ENCODE measurements at places on chromosomes 7 and 10. TPM values are rescaled to one million over a fixed set of nuclear protein-coding genes. Genes with fewer than 3 reads are reported as not detected.

The ADIRF gene
- 66.6 TPM for total RNA-seq

The GALNT11 gene
- total RNA-seq = 70.3 TPM

The GTF2IRD2 gene
- total RNA-seq = 48.5 TPM

The MKX gene
- total RNA-seq = 0.67 TPM
